ENCODE measurements at places on chromosomes 1 and 21.

GRCh38 chr1:68758666-68759209 lies 261.9 kb upstream of the DEPDC1 start:
- DNase-seq = peak; percentile 49

- DNase-seq = no peak
These were observed 38.4 kb downstream of the FYB2 start for GRCh38 chr1:56780826-56781225.

GRCh38 chr1:228957535-228957934 lies 222.3 kb downstream of the RHOU start:
- no peak for DNase-seq

- DNase-seq = no peak
These were observed 11.5 kb downstream of the SLC37A1 start for GRCh38 chr21:42525029-42525581.

GRCh38 chr1:224637515-224637914 lies 21.4 kb downstream of the CNIH3 start:
- no peak for DNase-seq

DNA sequence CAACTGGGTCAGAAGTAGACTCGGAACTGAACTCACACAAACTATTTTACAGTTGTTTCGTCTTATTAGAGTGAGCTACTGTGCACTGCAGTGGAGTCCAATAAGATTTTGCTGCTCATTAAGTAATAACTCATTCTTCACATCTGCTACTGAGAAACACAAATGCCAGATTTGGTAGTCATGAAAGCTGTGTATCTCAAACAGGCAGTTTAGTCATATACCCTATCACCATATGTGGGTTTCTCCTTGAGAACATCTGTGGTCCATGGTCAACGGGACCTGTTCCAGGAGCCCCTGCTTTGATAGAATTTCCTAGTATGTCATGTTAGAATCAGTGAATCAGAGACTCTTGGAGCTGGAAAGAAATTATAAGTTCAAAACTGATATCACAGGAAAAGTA lies 60.4 kb downstream of the ALG14 start:
- no peak for DNase-seq

- DNase-seq = no peak
These were observed 72.8 kb downstream of the SELENOF start for GRCh38 chr1:86841116-86841515.

DNA sequence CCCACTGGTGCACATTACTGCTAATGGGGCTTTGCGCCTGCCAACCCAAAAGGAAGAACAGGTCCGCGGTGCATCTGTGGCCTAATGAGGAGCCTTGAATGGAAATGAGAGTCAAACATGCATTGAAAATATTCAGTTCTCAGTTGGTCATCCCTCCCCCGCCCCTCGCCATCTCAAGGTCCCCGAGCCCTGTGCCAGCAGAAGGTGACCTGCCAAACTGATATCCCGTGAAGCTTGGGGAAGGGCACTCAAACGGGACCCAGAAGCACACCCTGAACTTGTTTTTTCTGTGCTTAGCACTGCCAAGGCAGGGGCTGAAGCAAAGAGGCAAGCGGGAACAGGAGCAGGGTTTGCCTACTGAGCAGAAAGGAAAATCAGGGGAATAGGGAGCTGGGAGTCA lies 67.9 kb upstream of the ZNF648 start:
- DNase-seq = peak; percentile 43

GRCh38 chr1:246602194-246602593 lies 35.9 kb downstream of the CNST start:
- no peak for DNase-seq

DNA sequence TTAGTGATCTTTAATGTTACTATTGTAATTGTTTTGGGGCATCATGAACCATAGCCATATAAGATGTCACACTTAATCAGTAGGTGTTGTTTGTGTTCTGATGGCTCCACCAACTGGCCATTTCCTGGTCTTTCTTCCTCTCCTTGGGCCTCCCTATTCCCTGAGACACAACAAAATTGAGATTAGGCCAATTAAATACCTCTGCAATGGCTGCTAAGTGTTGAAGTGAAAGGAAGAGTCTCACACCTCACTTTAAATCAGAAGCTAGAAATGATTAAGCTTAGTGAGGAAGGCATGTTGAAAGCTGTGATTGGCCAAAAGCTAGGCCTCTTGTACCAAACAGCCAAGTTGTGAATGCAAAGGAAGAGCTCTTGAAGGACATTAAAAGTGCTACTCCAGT lies 30.7 kb downstream of the PPP2R5A start:
- no peak for DNase-seq

GRCh38 chr21:27314131-27314530 lies 347.2 kb upstream of the ADAMTS5 start:
- DNase-seq = no peak

GRCh38 chr1:153734396-153735089 lies 6.7 kb downstream of the INTS3 start:
- no peak for DNase-seq

DNA sequence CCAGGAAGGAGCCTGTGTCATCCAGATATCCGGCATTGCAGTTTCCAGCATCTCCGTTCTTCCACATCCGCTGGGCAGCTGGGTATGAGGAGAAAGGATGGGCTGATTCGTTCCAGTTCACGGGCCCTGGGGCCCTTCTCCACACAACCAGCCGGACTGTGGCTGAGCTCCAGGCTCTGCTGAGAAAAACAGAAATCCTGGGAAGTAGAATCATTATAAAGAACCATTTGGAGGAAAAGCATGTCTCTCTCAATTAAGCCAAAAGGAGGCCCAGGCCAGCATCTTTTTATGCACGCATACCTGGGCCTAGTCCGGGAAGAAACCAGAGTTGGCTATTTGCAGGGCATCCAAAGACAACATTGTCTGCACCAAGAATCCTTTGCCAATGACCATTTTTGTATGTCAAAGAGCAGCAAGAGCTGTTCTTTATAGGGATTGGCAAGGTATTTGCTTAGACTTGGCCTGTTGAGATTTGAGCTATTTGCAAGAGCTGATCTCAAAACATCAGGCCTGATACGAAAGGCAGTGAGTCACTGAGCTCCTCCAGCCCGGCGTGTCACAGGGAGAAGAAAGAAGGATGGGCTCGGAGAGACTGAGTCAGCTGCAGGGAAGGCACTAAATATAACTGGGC lies 84.9 kb upstream of the ARHGEF16 start:
- DNase-seq = no peak

DNA sequence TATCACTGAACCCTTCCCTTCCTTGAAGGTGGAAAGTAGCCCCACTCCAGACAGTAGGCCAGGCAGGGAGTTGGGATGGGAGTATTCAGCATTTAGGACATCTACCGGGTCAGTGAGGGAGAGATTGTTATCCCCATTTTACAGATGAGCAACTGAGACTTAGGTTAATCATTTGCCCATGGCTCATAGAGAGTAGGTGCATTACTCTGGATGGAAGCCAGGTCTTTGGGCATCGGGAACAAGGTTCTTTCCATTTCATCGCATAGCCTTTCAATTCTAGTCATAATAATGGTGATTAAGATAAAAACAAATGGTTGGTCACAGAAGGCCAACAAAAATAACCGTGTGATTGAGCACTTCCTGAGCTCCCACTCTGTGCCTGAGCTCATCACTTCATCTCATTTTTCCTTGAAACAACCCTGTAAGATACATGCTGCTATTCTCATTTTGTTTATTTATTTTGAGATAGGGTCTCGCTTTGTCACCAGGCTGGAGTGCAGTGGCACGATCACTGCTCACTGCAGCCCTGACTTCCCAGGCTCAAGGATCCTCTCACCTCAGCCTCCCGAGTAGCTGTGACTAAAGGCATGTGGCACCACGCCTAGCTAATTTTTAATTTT lies 64.8 kb downstream of the NAV1 start:
- DNase-seq = no peak

GRCh38 chr1:27666791-27667254 lies 5.2 kb downstream of the IFI6 start:
- DNase-seq = no peak

DNA sequence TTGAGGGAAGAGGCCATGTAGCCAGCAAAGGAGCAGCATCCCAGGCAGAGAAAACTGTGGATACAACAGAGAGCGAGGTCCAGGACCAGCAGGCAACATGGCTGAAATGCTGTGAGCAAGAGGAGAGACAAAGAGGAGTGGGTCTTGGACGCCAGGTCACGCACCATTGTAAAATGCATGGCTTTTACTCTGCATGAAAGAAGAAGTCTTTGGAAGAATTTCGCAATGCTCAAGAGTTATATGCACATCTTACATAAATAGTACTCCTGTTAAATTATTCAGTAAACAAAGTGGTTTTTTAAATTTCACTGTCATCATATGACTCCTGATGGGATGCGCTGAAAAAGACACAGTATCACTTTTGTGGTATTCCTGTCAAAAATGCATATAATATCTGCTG lies 3.5 kb downstream of the CD244 start:
- no peak for DNase-seq

GRCh38 chr1:11653101-11653860 lies 948 bp downstream of the FBXO2 start:
- no peak for DNase-seq

- DNase-seq = no peak
These were observed 35.7 kb upstream of the AGL start for GRCh38 chr1:99814373-99814900.

DNA sequence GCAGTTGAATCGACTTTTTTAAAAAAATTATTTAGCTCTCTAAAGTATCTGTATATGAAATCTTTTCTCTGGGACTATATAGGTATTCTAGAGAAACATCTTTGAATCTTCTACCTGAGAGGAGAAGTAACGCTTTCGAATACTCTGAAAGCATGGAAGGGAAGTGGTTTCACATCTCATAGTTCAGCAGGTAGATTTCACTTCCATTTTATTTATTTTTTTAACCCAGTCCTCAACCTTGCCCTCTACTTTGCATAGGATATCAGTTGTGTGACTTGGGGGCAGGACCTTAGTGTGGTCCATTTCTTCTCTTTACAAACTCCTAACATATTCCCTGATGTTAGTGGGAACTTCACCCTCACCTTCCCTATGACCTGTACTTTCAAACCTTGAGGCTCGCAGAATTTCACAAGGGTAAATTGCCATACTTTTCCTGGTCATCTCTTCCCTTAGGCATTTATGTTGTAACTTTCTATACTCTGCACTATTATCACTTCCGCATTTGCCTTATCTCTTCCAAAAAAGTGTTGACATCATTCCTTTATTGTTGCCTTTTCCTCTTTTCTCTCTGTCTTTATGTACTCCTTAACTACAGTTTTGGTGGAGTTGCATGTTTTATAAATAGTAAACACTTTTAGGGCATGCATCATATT lies 1208.5 kb upstream of the ADGRL4 start:
- no peak for DNase-seq

DNA sequence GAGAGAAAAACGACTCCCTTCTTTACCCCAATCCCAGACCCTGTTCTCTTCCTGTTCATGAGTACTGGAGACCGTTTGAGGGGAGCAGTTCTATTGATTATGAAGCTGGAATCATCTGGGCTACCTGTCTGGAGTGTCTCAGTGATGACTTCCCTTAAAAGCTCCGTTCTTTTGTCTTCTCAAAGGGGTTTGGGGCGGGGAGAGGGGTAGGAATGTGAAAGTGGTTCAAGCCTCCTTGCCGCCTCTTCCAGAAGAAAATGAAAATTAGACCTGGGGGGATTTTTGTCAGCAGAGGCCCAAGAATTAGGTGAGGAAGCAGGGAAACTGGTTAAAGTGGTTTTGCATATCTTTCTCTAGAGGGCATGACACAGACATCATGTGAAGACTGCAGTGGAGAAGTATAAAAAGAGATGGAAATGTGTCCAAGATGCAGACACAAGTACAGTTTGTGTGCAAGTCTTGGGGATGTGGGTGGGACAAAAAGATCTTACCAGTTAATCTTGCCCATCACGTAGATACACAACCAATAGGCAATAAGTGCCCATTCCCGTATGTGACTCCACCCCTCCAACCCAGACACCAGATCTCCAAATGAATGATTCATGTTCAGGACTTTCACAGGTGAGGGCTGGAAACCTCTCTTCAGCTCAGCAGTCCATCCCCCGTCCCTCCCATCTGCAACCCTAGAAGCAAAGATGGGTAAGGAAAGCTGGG lies 470 bp upstream of the MTMR11 start:
- DNase-seq = no peak

DNA sequence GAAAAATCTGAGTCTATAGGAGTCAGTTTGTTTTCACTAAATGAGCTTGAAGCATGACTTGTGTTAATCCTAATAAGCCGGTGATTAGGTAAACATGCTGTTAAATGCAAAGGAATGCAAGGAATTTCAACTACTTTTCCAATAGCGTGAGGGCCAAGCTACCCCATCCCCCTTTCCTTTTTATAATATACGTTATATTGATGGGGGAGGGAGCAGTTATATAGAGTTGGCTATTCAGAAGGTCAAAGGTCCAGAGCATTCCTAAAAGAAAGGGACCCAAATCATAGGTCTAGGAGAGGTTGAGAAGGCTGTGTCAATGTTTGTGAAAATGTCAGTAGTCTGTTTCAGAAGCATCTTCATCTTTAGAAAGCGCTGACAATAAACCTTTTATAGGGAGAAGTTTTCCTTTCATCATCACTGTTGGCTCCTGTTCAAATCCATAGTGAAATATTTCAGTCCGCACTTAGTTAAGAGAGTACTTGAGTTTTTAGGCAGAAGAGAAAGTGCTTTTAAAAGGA lies 3.8 kb downstream of the CCN1 start:
- no peak for DNase-seq

DNA sequence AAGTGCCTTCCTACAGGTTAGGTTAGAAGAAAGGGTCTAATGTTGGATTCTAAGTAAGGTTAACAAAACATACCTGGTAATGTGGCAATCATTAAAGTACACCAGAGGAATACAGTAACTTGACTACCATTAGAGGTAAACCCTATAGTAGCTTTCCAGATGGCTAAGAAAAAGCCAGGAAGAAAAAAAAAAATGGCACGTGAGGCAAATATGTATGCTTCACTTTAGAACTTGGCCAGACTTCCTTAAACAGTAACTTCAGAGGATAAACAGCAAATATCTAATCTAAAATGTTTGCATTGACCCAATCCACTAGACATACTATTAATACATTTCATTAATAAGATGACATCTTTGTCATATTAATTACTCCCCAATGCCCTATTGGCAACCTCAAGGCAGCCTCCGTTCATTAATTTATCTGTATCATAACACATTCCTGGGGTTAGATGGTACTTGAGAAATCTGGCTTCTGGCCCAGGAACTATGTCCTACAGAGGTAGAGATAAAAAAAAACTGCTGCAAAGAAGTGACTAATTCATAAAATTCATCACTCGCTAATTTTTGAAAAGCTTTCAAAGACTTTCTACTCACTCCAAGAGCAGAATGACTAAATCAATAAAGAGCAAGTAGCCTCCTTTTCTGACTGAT lies 5.8 kb downstream of the DCAF8 start:
- DNase-seq = no peak
